Activated CD4-positive, CD25-positive, alpha-beta regulatory T cell (primary cell): ENCODE measurements at places on chromosomes 7 and 10.

DNA sequence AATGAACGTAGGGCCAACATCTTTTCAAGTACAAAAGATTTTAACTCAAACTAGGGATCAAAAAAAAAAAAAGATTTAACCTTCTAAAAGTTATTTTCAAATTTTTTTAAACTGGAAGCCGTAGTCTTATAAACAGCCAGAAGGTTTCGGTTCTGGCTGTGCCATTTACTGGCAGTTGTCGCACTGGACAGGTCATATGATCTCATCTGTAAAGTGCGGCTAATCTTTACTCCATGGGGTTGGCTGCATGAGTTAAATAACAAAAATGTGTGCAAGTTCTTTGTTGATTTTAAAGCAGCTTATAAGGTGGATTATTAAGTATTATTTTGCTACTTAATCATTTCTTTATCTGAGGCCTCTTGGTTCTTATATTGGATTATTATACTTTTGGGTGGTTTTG is 36.6 kb downstream of the TRUB1 start:
- DNase-seq, result no peak

- no peak for DNase-seq
Observed at GRCh38 chr10:352476-353235, 217.4 kb downstream of the ZMYND11 start.

- no peak for DNase-seq
Observed at GRCh38 chr7:36490419-36490830, 100.8 kb downstream of the ANLN start.

DNA sequence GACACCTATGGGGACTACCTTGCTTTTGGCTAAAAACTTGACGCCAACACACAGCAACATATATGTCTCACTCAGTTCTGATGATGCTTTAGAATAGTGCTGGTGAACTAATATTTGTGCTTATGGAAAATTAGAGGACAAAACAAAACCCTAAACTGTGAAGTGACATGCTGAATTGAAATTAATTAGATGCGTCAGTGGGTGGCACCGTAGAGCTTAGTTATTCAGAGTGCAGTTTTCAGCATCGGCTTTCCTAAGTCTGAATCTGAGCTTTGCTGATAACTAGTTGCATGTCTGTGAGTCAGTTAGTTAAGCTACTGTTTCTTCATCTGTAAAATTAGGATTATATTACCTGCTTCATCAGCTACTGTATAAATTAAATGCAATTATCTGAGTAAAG is 245.0 kb upstream of the SORCS1 start:
- no peak for DNase-seq

- DNase-seq, result no peak
Observed at GRCh38 chr10:77104459-77104980, 533.1 kb downstream of the KCNMA1 start.

GRCh38 chr10:95229724-95230627 is 35.9 kb downstream of the ACSM6 start:
- DNase-seq, result no peak

DNA sequence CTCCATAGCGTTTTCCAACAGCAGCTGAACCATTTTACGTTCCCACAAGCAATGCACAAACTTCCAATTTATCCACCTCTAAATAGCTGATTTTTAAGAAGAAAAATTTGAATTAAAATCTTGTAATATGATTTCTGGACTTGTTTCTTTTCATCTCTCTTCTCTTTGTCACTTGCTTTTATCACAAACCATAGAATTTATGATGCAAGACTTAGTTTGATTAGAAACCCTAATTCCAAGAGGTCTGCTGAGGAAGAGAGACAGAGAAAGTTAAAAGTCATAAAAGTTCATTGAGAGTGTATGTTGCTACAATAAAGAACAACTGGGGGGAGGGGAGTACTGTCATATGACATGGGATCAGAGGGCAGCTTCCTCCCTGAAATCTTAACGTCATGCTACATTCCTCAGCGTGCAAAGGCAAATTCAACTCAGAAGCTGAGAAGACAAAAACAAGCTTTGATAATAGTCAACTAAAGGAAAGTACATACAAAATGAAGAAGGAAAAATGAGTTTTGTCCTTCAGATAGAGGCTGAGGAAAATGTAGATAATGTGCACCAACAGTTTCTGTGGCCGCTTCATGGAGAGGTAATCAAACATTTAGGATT is 18.4 kb upstream of the CUBN start:
- DNase-seq, result no peak

- DNase-seq, result no peak
Observed at GRCh38 chr7:112282476-112283188, 76.1 kb downstream of the ZNF277 start.

DNA sequence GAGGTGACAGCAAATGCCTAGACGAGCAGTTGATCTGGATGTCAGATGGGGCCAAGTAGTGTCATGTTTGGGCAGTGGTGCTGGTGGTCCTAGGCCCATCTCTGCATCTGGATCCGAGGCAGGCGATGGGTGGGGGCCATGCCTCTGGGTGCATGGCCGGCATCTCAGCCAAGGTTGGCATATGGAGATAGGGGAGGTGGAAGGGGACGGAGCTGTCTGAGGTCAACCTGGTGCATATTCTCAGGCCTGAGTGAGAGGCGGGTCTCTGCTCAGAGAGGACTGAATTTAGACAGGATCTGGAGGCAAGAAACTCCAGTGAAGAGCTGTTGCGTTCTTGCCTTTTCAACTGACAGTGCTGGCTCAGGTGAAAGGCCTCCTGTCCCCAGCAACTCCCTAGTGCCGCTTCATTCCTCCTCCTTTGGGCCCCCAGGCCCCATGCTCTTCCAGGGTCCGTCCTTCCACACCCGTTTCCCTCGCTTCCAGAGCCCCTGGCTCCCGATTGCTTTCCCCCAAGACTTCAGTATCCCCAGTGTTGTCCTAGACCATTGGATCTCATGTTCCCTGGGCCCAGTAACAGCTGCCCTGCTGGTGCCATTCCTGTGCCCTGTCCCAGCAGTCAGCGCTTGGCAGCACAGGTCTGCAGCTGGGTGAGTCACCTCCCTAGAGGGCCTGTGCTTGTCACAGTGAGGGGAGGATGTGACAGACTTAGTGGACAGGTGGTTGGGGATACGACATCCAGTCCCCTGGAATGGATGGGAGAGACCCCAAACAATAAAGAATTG is 32.6 kb downstream of the GBX1 start:
- DNase-seq, result no peak

- DNase-seq, result no peak
Observed at GRCh38 chr10:107656932-107657331, 492.4 kb upstream of the SORCS1 start.

GRCh38 chr10:86647773-86648703 is 6.3 kb upstream of the OPN4 start:
- DNase-seq, result no peak

DNA sequence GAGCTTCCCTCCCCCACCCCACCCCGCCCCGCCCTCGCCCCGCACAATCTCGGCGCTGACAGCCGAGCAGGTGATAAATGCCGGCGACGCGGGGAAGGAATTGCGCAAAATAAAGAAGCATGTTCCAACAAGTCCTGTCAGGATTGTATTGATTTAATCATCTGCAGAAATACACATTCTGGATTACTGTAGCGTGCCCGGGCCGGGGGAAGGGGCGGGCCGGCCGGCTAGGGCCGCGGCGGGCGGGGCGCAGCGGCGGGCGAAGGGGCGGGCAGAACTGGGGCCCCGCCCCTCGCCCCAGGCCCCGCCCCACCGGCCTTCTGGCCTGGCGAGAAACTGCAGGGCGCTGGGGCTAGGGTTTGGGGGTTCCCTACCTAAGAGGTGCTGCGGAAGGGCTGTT is 88.9 kb upstream of the PAX2 start:
- no peak for DNase-seq

GRCh38 chr10:77943121-77943901 is 16.8 kb upstream of the DLG5 start:
- no peak for DNase-seq

- DNase-seq, result no peak
Observed at GRCh38 chr10:102648269-102648888, 4.1 kb downstream of the TRIM8 start.

DNA sequence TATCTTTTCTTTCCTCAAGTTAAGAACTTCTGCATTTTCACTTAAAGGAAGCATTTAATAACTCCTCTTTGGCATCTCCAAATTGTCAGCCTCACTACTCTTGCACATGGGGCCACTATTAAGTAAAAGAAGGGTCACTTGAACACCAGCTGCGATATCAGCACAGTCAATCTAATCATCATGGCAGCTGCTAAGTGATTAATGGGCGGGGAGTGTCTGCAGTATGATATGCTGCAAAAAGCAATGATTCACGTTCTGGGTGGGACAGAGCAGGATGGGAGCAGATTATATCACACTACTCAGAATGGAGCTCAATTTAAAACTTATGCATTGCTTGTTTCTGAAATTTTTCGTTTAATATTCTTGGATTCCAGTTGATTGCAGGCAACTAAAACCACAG is 447.4 kb upstream of the PFKP start:
- no peak for DNase-seq

GRCh38 chr10:63883861-63884260 is 362.7 kb downstream of the REEP3 start:
- no peak for DNase-seq

GRCh38 chr10:121262774-121263430 is 335.3 kb downstream of the FGFR2 start:
- DNase-seq, result no peak

DNA sequence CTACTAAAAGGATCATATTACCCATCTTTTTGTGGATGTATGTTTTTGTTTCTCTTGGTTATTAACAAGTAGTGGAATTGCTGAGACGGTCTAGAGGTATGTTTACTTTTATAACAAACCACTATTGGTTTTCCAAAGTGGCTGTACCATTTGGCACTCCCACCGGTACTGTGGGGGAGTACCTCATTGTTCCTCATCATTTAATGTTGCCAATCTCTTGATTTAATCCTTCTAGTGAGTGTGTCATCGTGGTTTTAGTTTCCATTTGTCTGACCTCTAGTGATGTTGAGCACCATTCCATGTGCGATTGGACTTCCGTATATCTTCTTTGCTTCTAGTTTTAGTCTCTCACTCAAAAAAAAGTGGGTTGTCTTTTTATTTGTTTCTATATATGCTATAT is 50.4 kb downstream of the RBM33 start:
- no peak for DNase-seq

- DNase-seq, result no peak
Observed at GRCh38 chr7:155584763-155585531, 38.6 kb upstream of the CNPY1 start.

- DNase-seq, result no peak
Observed at GRCh38 chr7:155684543-155684942, 40.1 kb downstream of the RBM33 start.

DNA sequence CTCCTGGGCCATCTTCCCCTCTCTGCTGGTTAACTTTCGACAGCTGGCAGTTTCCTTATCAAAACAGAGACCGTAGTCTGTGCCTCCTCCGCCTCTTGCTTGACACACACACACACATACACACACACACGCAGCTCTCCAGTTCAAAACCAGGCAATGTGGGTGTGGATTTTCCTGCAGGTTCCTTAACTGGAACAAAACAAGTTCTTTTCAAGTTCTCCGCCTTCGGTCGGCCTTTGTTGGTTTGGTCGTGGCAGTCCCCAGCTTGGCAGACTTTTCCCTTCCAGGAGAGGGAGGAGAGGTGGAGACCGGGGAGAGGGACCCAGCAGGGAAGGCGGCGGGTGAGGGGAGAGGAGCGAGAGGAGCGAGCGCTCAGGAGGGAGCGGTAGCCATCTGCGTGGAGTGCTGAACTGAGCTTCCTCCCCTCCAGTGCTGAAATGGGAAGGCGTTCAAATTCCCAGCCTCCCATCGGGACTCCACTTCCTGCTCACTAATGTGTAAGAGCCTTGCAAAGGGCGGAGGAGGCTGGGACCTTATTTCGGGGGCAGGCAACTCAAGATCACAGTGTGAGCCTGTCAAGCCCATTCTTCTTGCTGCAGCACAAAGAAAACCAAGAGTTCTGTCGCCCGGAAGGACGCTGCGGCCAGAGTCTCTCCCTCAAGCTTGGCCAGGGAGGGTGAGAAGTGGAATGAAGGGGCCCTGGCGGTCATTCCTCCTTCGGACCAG is 120.6 kb downstream of the PRPF18 start:
- no peak for DNase-seq

DNA sequence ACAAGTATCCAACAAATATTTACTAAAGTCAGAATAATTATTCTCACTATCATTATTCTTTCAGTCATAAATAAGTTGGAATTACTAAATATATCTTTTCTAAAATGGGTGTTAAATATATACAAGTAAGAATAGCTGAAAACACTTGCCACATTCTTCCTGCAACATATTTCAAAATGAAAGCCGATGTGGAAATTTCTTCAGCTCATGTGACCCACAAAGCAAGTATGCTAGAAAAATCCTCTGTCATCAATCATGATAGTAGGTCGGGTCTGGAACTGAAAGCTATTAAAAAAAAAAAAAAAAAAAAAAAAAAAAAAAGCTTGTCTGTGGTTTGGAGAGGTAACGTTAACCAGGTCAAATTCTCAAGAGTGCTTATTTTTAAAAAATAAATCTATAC is 344.7 kb downstream of the NEBL start:
- no peak for DNase-seq

- DNase-seq, result no peak
Observed at GRCh38 chr7:12647364-12648219, 39.8 kb upstream of the ARL4A start.

DNA sequence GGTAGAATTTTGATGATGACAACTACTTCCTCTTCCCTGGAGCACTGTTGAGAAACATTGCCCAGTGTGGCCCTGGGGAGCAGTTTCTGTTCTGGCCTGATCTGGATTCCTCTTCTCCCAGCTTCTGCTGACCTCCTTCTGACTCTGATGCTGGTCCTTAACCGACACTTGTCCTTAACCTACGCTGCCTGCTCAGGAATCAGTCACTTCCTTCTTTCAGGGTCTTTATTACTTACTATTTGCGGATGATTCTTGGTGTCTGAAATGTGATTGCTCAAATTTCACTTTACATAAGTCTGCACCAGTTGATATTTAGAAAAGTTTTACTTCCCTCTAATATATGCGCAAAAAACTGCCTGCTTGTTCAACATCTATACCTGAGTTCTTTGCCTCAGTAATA is 164.1 kb downstream of the PTEN start:
- no peak for DNase-seq

DNA sequence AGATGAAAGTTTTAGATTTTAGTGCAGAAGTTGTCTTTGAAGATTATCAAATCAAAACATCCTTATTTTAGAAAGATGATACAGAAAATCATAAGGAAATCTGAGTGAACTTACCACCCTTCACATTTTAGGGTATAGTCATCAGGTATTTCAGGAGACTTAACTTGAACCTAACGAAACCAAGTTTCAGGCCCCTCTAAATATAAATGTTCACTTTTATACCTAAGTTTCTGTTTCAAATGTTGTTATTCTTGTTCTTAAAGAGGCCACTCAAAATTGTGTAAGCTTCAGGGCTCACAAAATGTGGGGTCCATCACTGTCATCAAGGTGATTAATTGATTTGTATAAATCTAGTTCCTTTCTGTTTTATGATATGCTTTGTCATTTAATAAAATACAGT is 216.2 kb downstream of the KIAA1217 start:
- no peak for DNase-seq

GRCh38 chr10:86345859-86346798 is 20.5 kb downstream of the GRID1 start:
- DNase-seq, result no peak

- no peak for DNase-seq
Observed at GRCh38 chr7:132065193-132065988, 509.0 kb upstream of the PODXL start.
